DMS79 (cell line): ENCODE measurements at places on chromosomes 4 and X.

- DNase-seq, result no peak
These were observed 147.2 kb upstream of the MBNL3 start for GRCh38 chrX:132636080-132636479.

DNA sequence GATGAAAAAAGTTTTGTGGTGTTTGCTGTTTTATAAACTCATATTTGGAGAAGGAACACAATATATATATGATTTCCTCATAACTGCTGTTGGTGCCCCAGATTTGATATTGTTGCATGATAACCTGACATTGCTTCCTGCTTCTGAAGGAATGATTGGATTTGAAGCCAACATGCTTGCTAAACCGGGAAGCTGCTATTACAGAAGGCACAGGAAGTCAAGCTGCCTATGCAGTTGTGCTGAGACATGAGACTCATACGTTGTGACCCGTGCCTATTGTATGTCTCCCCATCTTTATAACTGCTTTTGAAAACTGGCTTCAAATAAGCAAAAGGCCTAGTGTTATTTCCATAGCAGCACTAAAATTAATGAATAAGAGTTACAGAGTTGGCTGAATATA lies 32.9 kb downstream of the GAB1 start:
- DNase-seq, result no peak

GRCh38 chr4:833731-834367 lies 7.9 kb upstream of the CPLX1 start:
- no peak for DNase-seq

DNA sequence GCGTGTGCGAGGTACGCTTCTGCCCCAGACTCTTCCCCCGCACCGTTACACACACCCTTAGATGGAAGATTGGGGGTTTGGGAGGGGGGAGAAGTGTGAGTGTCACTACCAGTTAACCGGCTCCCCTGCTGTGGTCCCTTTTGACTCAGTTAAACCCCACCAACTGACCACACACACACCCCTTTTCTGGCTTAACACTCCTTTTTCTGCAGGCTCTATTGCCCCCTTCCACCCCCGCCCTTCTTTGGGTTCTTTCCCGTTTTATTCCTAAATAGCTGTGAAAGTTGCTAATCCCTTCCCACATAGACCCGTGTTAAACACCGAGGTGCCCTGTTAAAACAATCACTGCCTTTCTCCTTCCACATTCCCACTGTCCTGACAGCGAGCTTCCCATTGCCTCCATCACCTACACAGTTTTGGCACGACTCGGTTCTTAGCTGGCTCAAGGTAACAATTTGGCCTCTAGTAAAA lies 3.7 kb upstream of the NR3C2 start:
- DNase-seq, result no peak

GRCh38 chr4:23485801-23486200 lies 404.0 kb downstream of the PPARGC1A start:
- DNase-seq, result no peak

GRCh38 chr4:1883583-1883982 lies 12.4 kb downstream of the NSD2 start:
- DNase-seq, result no peak

DNA sequence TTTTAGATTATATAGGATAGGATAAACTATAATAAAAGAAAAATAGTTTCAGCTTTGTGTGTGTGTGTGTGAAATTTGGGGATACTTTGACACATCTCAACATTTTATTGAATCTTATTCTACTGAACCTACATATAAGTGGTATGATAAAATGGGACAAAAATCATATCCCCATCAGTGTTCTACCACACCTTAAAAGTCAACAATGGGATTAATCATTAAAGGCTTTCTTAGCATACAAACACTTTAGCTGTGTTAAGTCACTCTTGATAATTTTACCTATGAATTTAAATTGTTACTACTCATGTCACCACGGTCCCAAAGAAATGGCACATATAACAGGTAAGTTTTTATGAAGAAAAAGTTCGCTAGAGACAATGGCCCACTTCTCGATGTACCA lies 37.7 kb upstream of the LRBA start:
- DNase-seq, result no peak

GRCh38 chrX:130330706-130331105 lies 9.0 kb upstream of the SLC25A14 start:
- DNase-seq, result peak; percentile 8

- DNase-seq, result no peak
These were observed 102.7 kb downstream of the MGST2 start for GRCh38 chr4:139768366-139768765.

GRCh38 chrX:865422-865821 lies 234.8 kb downstream of the SHOX start:
- DNase-seq, result no peak

- DNase-seq, result no peak
These were observed 243.3 kb downstream of the CBR4 start for GRCh38 chr4:168766604-168767316.

GRCh38 chr4:173909294-173909693 lies 374.2 kb downstream of the FBXO8 start:
- no peak for DNase-seq

DNA sequence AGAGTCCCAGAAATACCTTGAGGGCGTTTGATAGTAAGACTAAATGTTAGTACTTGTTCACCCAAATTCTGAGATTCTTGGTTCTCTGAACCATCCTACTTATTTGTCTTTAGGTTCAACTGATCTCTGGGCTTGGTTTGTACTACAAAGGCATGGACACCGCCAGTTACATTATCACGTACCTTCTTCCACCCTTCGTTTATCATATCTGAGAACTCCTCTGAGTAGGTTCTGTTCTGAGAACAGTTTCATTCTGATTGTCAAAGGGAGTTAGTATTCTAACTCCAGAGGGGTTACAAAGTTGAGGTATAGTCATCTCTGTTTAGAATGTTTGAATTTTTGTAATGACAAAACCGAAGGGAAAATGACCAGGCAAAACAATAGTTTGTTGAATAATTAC lies 19.3 kb downstream of the ZFX start:
- DNase-seq, result no peak

GRCh38 chr4:823761-824460 lies 2.0 kb downstream of the CPLX1 start:
- no peak for DNase-seq

DNA sequence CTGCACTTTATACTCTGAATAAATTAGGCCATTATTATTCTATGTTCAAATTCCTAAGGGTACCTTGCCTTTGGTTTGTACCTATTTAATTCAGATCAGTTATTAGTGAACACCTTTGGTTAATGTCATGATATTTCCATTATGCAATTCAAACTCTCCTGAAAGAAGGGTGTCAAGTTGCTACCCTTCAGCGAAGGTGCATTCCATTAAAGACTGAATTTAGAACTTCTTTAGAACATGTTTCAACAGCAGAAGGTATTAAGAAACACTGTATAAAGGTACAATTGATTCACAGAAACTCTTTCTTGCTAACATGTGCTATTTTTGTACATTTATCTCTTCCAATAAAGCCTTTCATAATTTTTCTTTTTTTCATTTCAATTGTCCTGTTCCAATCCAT lies 1545.4 kb upstream of the PCDH10 start:
- DNase-seq, result no peak

- no peak for DNase-seq
These were observed 43.0 kb upstream of the TEX13D start for GRCh38 chrX:124289443-124289842.
